AG08396 (cell line): ENCODE measurements at places on chromosomes 2 and 18.

- DNase-seq: no peak
Observed at GRCh38 chr18:29652797-29653196, 1389.7 kb downstream of the DSC3 start.

GRCh38 chr2:239369631-239370161 lies 31.1 kb downstream of the HDAC4 start:
- DNase-seq: no peak

- no peak for DNase-seq
Observed at GRCh38 chr2:217256251-217256650, 396.4 kb upstream of the TNP1 start.

- DNase-seq: no peak
Observed at GRCh38 chr2:171406044-171406443, 27.7 kb downstream of the METTL8 start.

DNA sequence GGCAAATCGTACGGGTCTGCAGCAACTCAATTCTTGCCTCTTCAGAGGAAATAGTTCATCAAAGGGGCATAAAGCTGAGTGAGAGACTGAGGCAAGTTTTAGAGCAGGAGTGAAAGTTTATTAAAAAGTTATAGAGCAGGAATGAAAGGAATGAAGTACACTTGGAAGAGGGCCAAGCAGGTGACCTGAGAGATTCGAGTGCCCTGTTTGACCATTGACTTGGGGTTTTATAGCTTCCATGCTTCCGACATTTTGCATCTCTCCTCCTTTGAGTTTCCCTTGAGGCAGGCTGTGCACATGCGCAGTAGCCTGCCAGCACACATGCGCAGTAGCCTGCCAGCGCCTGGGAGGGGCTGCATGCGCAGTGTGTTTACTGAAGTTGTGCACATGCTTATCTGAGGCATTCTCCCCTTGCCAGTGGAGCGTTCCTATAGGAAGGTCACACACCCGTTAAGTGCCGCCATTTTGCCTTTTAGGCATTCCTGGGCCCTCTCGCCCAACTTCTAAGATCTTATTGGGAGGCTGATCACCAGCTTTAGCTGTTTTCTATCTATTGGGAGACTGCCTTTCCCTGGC lies 265.5 kb upstream of the MGAT5 start:
- no peak for DNase-seq

GRCh38 chr2:219368690-219369191 lies 19.0 kb downstream of the DNPEP start:
- peak; percentile 63 for DNase-seq

DNA sequence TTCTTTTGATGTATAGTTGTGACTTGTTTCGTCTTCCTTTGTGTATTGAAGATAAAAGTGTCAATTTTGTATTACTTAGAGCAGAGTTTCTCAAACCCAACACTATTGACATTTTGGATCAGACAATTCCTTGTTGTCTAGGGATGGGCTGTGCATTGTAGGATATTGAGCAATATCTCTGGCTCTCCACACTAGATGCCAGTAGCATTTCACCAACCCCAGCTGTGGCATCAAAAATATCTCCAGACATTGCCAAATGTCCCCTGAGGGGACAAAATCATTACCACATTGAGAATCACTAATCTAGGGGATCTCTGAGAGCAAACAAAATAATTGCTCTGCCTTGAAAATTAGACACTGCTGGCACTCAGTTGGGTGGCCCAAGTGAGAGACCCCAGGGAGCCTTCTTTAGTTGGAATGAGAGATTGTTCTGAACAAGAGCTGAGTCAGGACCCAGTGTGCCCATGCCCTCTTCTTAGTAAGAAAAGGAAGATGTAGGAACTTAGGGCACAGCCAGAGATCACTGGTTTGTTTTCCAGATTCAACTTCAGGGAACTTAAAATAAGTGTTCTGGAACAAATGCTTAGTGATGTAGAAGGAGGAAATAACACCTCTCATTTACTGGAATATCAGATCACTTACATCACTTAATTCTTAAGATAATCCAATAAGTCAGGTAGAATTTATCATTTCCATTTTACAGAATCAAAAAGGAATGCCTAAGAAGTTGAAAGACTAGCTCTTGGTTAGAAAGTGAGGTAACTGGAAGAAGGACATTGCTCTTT lies 466.6 kb upstream of the TNP1 start:
- no peak for DNase-seq
